Stimulated activated CD4-positive, alpha-beta T cell treated with anti-CD3 and anti-CD28 coated beads, TNF-alpha, amount 100 ng/mL, for 24 hours (primary cell): ENCODE measurements at places on chromosomes 13 and 19.

DNA sequence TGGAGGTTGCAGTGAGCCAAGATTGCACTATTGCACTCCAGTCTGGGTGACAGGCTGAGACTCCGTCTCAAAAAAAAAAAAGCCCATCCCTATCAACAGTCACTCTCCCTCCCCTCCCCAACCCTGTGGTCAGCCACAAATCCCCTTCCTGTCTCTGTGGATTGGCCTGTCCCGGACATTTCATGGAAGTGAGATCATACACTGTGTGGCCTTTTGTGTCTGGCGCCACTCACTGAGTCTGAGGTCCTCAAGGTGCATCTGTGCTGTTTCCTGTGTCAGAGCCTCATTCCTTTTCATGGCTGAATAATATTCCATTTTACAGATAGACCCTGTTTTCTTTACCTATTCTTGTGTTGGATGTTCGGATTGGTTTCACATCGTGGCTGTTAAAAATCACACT, 149.5 kb downstream of the PTPRS start:
- DNase-seq = no peak

- no peak for DNase-seq
These were observed 1106.7 kb downstream of the EFNB2 start for GRCh38 chr13:105428811-105429210.

GRCh38 chr19:32669310-32669709, 5.7 kb downstream of the ANKRD27 start:
- DNase-seq = no peak

DNA sequence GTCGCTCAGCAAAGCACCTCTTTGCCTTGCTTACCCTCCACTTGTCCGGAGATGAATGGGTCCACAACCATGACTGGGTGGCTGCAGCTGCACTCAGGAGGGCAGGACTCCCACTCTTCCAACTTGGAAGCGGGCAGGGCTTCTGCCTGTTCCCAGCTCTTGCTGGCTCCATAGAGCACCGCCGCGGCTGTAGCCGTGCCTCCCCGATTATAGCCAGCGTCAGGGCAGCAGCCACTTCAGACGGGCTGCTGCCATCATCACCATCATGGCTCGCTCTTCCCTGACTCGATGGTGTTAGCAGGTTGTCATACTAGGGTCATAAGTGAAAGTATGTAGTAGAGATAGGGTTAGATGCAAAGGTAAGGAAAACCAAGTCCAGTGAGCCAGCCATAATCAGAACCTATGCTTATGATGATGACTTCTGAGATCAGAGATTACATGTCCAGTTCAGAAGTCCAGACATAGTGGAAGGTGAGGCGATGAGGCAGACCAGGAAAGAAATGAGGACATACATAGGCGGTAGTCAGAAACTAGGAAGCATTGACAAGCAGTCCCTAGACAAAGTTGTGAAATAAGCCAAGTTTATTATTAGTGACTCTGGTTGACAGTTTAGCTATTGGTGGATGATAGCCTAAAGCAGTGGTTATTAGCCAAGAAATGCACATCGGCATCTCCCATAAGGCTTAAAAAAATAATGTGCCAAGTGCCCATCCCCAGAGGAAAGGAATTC, 4.4 kb upstream of the INTS6 start:
- no peak for DNase-seq

- peak; percentile 4 for DNase-seq
These were observed 58.8 kb upstream of the ZNF681 start for GRCh38 chr19:23817519-23817918.

DNA sequence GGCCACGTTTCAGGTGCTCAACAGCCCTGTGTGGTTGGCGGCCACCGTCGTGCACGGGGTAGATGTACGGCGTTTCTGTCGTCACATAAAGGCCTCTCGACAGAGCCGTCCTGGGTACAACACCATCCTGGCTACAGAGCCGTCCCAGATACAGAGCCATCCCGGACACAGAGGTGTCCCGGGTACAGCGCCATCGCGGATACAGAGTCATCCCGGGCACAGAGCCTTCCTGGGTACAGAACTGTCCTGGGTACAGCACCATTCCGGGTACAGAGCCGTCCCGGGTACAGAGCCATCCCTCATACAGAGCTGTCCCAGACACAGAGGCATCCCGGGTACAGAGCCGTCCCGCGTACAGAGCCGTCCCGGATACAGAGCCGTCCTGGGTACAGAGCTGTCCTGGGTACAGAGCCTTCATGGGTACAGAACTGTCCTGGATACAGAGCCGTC, 222.7 kb upstream of the SOX1 start:
- DNase-seq = no peak

GRCh38 chr19:46449228-46449627, 20.5 kb upstream of the PNMA8C start:
- no peak for DNase-seq

DNA sequence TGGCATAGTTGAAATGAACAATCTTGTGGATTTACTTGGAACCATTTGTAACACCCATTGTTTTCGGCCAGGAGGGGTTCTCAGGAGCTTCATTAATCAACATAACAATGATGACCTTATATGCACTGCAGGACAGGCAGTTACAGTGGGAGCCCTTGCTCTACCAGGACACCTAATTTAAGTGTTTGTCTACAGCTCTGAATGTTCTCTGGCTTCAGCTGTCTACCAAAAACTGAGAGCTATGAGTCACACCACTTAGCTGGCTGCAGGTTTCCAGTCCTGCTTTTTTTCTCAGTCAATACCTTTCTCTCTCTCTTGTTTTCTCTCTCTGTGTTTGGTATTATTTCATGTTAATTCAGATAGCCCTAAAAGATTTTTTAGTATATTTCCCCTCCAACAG, 105.4 kb upstream of the MBNL2 start:
- DNase-seq = no peak

DNA sequence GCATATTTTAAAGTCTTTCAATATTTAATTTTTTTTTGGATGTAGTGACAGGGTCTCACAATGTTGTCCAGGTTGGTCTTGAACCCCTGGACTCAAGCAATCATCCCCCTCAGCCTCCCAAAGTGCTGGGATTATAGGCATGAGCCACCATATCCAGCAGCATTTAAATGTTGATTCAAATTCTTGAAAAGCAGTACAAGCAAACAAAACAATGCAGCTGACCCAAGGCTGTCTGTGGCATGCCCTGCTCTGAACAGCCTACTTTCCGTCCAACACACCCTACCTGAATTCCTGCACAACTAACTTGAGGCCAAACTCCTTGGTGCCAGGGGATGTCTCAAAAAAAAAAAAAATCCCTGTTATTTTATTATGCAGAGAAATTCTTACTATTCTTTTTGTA, 23.0 kb downstream of the NEK5 start:
- DNase-seq = no peak

GRCh38 chr13:77811381-77811780, 107.2 kb downstream of the EDNRB start:
- no peak for DNase-seq

GRCh38 chr19:52200044-52200443, 10.2 kb downstream of the PPP2R1A start:
- DNase-seq = no peak

GRCh38 chr19:36392916-36393673, 14.1 kb upstream of the ZFP14 start:
- no peak for DNase-seq

- DNase-seq = no peak
These were observed 17.5 kb downstream of the KLF2 start for GRCh38 chr19:16342002-16342715.

- DNase-seq = no peak
These were observed 8.8 kb upstream of the HOMER3 start for GRCh38 chr19:18949858-18950257.

DNA sequence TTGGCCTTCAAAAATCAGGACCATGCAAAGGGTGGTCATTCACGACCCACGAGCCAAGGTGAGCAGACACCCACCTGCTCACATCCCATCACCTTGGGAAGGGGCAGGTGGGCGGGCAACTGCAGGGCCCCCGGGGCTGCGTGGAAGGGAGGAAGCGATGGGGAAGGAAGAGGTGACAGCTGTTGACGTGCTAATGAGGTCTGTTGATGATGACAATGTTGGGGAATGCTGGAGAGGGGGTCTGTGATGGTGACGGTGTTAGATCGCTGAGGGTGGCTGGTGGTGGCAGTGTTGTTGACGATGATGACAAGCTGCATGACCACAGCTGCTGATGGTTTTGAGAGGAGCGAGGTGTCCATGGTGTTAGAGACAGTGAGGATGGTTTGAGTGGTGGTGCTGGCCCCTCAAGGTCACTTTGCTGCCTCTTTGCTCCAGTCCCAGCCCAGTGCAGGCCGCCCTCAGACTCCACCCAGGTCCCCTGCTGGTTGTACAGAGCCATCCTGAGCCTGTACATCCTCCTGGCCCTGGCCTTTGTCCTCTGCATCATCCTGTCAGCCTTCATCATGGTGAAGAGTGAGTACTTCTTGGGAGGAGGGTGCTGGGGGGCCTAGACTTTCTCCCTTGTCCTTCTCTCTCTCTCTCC, 900 bp downstream of the MCEMP1 start:
- no peak for DNase-seq

DNA sequence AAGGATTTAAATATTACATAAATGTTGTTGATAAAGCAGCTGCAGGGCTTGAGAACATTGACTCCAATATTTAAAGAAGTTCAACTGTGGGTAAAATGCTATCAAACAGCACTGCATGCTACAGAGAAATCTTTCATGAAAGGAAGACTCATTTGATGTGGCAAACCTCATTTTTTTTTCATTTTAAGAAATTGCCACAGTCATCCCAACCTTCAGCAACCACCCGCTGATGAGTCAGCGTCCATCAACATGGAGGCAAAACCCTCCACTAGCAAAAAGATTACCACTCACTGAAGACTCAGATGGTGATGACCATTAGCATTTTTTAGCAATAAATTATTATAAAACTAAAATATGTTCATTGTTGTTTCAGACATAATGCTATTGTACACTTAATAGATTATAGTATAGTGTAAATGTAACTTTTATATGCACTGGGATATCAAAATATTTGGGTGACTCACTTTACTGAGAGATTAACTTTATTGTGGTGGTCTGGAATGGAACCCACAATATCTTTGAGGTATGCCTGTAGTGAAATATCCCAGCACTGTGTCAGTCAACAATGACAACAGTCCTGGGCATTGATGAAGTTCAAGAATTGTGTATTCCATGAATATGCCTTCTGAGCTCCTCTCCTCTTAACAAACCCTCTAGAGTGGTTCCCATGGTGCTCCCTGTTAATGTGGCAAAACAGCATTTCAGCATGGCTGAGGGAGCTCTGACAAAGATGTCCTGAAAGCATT, 52.4 kb upstream of the SOX21 start:
- no peak for DNase-seq

DNA sequence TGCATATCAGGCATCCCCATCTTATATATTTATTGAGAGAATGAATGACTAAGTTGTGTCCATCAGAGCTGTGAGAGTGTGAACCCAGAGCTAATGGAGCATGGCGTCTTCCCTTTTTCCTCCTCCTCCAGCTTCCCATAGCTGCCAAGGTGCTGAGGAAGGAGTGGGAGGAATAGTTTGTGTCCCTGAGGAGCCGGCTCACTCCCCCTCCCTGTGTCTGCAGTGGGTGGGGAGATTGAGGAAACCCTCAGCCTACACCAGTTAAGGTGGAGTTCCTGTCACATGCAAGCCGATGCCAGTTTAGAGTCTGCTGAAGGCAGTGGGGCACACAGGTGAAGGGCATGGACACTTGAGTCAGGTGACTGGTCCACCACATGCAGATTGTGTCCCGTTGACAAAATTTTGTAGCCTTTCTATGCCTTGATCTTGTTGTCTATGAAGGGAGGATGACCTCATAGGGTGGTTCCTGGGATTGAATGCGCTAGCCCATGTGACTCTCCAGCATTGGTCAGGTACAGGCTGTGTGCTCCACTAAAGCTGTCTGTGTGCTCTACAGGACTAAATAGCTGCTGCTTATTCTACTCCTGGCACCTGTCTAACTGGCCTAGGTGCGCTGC, 47.6 kb upstream of the GPI start:
- DNase-seq = no peak

DNA sequence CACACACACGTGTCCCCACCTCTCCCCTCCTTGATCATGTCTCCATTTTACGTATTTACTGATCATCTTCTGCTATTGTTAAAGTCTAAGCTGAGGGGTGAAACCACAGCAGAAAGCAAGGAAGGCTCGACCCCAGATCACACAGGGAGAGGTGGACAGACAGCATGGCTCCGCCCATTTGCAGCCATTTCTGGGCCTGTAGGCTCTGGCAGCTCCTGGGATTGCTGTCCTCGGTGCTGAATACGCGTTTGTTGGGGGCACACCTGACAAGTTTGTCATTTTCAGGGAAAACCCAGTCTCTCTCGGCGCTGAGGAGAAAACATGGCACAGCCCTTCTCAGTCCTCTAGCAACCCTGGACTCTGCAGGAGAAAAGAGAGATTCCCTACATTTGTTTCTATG, 8.0 kb downstream of the TMEM86B start:
- DNase-seq = no peak

DNA sequence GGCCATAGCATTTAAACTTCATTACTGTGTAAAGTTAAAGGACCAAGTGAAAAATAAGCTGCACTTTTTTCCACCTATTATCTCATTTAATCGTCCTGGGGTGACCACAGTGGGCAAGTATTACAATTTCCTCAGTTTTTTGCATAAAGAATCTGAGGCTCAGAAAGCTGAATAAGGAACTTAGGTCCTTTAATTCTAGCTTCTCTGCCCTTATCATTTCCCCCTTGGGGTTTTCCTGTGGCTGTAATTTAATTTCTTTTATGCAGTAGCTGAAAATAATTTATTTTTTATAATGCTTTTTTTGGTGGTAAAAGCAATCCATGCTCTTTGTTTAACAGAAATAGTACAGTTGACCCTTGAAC, 59.8 kb upstream of the RCBTB2 start:
- no peak for DNase-seq

DNA sequence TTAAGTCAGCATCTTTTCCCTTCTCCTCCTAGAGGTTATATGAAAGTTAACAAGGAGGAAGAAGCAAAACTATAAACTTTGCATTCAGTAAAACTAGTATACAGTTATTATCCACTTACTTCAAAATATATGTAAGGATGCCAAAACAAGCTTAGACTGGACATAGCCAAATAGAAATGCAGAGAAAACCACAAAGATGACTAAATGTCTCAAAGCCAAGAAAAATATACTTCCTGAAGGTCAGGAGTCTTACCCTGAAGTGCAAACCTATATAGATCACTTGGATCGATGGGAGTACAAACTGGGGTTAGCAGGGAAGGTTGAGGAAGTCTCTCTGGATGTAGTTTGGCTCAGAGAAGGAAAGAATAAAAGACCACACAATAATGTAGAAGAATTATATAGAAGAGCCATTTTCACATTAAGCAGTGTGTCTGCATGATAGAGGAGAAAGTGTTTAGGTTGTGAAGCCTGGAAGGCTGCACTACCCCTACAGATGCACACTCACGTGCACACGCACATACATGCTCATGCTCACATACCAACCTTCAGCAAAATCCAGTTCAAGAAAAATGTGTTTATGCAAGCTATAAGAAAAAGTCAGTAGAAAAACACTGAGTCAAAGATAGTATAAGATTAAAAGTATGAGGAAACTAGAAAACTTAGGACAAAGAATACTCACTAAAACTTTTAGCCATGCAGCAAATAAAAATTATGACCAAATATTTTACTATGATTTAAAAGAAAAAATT, 112.1 kb upstream of the RXFP2 start:
- no peak for DNase-seq

DNA sequence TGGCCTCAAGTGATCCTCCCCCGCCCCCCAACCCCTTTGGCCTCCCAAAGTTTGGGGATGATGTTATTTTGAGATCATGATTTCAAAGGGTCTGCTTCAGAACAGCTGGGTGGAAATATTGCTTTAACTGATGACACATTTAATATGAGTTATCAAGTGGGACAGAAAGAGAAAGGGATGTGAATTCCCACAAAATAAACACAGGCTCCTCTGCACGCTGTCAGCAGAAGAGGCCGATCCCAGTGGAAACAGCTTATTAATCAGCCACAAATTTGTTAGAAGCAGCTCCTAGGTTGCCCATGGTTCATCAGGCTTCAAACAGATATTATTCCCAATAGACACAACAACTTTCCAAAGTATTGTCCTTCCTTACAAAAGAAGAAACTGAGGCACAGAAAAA, 4.7 kb downstream of the DCLK1 start:
- no peak for DNase-seq
